Urinary bladder (tissue), 4 donors: ENCODE measurements at places on chromosomes 5 and 9. TPM values are rescaled to one million over a fixed set of nuclear protein-coding genes. Genes with fewer than 3 reads are reported as not detected.

KIF12 gene
- total RNA-seq: 0.42 TPM

RFESD gene
- total RNA-seq: 7.6 TPM

MYORG gene
- 2.4 TPM for total RNA-seq

SPAAR gene
- total RNA-seq: not detected

FREM1 gene
- 53.2 TPM for total RNA-seq

ACTBL2 gene
- not detected for total RNA-seq

TCF7 gene
- total RNA-seq: 1.1 TPM

GTF2H2C gene
- total RNA-seq: 77.7 TPM

SPATA24 gene
- total RNA-seq: 3.0 TPM

PCDHGA3 gene
- 4.6 TPM for total RNA-seq

FOXB2 gene
- not detected for total RNA-seq

SPINK4 gene
- total RNA-seq: not detected

CAVIN4 gene
- 12.8 TPM for total RNA-seq

SH3PXD2B gene
- 24.3 TPM for total RNA-seq

C5orf46 gene
- 1.3 TPM for total RNA-seq

DMGDH gene
- total RNA-seq: 3.1 TPM

OR13C4 gene
- total RNA-seq: not detected

ANGPTL2 gene
- 37.7 TPM for total RNA-seq

RAB3C gene
- 2.0 TPM for total RNA-seq

SLC34A1 gene
- total RNA-seq: not detected

KLHL9 gene
- total RNA-seq: 45.7 TPM

RFX3 gene
- total RNA-seq: 24.7 TPM

CCNB1 gene
- 41.9 TPM for total RNA-seq

ITK gene
- 1.1 TPM for total RNA-seq

GAS1 gene
- total RNA-seq: 52.8 TPM

HTR1A gene
- total RNA-seq: not detected

DOCK8 gene
- total RNA-seq: 12.5 TPM

MYMK gene
- 1.2 TPM for total RNA-seq

CCT5 gene
- 173 TPM for total RNA-seq

PGM5 gene
- 206 TPM for total RNA-seq

LCN15 gene
- total RNA-seq: not detected

FAM78A gene
- 3.1 TPM for total RNA-seq

ECM2 gene
- 64.1 TPM for total RNA-seq

WDR38 gene
- not detected for total RNA-seq

ECSCR gene
- total RNA-seq: 23.8 TPM

IL5 gene
- not detected for total RNA-seq

TAF11L10 gene
- total RNA-seq: not detected
